NCI-H1092 (cell line): ENCODE measurements at places on chromosomes 2 and 18.

GRCh38 chr2:80054346-80054675 is 250.2 kb downstream of the LRRTM1 start:
- DNase-seq: peak; percentile 2

GRCh38 chr2:159249990-159250715 is 36.4 kb downstream of the WDSUB1 start:
- DNase-seq: peak; percentile 10

DNA sequence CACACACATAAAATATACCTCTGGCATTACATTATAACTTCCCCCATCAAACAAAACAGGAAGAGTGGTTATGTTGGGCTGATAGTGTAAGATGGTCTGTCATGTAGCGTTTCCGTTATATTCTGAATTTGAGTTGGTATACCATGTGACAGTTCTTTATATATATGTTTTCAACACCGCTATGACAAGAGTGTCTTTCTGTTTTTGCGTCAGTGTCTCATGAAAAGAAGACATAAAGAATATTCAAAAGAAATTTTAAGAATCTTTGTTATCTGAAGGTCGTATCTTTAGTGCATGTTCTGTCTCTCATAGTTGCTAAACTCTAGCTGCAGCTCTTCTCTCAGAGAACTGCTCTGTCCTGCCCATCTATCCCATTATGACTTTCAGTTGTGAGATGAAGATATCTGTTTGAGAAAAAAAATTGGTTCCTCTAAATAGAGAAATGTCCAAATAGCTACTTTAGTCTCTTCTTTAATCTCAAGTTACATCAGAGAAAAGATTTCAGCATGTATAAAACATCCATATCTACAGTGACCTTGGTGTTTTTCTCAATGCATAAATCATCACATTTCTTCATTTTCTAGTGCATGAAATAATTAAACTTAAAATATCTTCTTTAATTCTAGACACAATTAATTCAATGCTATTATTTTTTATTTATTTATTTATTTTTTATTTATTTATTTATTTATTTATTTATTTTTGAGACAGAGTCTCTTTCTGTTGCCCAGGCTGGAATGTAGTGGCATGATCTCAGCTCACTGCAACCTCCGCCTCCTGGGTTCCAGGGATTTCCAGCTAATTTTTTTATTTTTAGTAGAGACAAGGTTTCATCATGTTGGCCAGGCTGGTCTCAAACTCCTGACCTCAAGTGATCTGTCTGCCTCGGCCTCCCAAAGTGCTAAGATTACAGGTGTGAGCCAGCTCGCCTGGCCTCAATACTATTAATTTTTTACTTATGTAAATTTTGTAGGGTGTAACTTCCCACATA is 24.3 kb upstream of the PSME4 start:
- DNase-seq: no peak

DNA sequence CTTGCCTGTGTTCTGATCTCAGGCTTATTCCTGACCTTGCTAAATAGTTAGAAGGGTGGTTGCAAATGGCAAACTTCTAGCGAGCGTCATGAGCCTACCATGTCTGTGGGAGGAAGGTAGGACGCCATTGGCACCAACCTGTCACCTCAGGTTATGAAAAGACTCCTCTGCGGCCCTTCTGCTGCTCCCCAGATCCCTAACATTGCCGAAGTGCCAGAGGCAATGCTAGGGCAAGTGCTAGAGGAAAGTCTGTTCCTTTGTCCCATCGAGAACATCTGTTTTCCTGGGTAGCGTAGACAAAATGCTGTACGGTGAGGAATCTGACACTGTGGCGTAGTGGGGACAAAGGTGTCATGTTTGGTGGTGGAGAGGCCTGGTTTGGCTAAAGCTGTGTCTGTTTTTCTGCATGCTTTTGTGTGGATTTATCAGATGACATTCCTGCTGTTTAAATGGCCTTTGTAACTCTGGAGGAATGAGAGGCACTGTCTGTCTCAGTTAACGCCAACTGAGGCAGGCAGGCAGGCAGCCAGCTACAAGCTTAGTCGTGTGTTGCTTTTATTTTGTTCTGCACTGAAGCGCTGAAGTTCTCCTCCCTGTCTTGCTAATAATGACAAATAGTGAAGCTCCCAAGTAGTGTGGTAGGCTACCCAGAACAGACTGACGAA is 94.1 kb downstream of the PRPF40A start:
- DNase-seq: no peak

DNA sequence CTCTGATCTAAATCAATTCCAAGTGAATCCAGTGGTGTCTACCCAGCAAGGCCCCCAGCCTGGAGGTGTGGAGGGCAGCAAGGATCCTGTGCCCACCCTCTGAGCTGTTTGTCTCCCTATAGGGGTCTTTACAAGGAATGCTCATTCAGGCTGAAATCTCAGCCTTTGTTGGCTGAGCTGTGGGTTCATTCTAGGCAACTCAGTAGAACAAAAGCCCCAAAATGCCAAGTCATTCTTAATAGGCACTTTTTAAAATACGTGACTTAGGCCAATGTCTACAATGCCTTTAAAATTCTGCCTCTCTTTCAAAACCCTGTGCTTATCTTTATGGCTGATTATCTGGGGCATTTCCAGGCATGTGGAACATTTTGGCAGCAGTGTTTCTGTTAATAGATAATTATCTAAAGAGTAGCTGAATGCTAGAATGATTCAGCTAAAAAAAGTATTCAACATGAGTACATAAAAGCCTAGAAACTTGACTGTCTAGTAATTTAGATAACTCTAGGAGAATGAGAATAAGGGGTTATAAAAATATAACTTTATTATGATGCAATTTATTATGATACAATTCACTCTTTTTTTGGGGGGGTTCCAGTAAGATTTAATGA is 7.4 kb downstream of the UGT1A6 start:
- DNase-seq: no peak

DNA sequence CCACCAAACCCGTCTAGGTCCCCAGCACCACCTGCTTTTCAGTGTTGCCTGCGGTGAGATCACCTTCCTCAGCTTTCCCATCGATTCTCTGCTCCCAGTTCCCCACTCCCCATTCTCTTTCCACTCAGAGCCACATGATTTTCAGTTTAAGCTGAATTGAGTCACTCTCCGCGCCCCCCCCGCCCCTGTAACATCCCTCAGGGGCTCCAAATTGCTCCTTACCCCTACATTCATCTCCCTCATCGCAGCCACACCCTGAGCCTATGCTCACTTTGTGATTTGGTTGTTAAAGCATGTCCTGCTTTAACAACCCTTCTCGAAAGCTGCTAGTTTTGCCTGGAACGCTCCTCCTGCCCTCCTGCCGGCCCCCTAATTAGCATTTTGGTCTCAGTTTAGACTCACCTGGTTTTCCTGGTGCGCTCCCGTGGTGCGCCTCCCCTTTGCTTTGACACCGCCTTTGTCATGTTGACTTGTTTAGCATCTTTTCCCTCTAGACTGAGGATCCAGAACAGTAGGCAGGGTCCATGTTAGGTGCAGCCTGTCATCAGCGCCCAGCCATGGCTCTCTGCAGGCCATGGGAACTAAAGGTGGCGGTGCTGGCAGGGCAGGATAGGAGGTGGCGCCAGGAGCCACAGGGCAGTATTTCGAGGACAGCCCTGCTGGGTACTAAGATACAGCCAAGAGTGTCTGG is 60.8 kb downstream of the ST3GAL5 start:
- no peak for DNase-seq

DNA sequence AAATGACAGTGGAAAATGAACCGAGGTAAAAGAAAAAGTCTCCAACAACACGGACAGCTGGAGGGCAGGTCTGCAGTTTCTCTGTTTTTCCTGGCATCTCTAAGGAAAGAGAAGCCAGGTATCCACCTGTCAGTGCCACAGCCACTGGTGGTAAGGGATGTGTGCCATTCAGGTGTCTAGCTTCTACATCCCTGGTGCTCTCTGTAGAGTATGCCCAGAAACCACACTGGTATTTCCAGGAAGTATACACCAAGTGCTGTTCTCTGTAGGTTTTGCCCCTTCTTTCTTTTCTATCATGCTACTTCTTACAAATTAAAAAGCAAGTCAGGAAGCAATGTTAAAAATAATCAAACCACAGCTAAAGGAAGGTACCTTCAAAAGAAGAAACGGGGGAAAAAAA is 7.6 kb upstream of the AGFG1 start:
- no peak for DNase-seq

DNA sequence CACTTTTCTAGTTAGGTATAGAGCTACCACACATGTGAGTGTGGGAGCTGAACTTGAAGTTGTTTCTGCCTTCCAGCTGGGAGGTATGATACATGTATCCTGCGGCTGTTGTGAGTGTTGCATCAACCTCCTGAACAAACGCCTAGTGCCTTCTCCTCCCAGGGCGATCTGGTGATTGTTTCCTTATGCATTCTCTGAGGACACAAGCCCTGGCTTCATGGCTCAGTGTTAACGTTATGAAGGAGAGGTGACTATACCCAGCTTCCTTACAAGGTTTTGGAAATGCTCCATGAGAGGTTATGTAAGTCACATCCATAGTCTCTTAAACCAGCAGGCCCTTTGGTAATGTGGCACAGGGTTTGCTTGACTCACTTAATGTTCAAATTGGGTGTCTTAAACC is 64.9 kb downstream of the SPRED2 start:
- no peak for DNase-seq
